ENCODE measurements at places on chromosomes 6 and 20.

GRCh38 chr6:16762268-16762549 lies 949 bp upstream of the ATXN1 start:
- DNase-seq, result no peak

DNA sequence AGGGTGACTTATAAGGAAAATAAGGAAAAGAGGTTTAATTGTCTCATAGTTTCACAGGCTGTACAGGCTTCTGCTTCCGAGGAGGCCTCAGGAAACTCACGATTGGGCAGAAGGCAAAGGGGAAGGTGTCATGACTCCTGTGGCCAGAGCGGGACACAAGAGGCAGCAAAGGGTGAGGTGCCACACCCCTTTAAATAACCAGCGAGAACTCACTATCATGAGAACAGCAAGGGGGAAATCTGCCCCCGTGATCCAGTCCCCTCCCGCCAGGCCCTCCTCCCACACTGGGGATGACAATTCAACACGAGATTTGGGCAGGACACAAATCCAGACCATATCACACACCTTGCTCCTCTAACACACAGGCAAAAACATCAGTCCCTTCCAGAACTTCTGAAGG lies 254.0 kb downstream of the DLL1 start:
- no peak for DNase-seq

DNA sequence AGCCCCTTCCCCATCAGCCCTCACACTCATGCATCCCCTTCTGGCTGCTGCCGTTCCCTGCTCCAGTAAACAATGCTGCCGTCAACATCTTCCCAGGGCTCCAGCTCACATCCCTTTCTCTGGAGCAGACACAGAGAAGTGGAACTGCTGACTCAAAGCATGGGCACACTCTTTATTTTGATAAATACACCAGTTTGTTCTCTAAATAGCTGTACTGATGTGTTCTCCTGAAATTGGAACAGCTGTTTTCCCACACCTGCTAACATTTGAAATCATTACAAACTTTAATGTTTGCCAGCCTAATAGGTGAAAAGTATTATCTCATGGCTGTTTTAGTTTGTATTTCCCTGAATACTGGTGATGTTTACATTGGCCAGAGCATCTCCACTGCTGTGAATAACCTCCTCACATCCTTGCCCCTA lies 102.1 kb upstream of the NXT1 start:
- DNase-seq, result no peak

- no peak for DNase-seq
Measured at GRCh38 chr20:37294262-37294981, 5.0 kb downstream of the MANBAL start.

GRCh38 chr6:48985025-48985424 lies 478.0 kb downstream of the MMUT start:
- DNase-seq, result no peak

DNA sequence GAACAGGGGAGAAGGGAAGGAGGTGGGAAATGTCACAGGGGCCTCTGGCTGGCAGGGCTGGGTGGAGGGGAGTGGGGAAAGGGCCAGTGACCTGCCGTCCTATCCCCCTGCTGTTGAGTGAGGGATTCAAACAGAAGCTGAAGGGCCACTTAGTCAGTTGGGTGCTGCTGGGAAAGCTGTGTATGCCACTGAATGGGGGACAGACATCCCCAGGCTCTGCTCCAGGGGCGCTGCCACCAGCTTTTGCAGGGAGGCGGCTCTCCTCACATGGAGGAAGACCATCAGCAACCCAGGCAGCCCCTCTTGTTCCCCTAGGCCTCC lies 50.0 kb downstream of the MDGA1 start:
- DNase-seq, result no peak

DNA sequence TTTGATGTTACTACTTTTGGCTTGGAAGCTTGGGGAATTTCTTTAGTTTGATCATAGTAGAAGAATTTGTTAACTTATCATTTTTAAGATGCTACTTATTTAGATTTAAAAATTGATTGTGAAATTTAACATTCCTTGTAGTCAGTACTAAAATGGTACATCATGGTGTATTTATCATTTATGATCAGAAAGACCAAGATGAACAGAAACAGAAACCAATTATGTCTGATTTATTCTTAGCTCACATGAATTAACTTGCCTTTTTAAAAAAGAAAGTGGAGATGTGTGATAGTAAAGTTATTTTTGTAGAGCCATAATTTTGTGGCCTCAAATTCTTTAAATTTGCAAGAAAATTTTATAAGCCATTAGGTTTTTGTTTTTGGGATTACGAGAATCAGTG lies 77.6 kb downstream of the LIN28B start:
- DNase-seq, result no peak

- no peak for DNase-seq
Measured at GRCh38 chr6:90090866-90091265, 196.6 kb downstream of the GJA10 start.

- peak; percentile 62 for DNase-seq
Measured at GRCh38 chr6:158290659-158291058, 21.6 kb upstream of the TULP4 start.

GRCh38 chr6:122755901-122756300 lies 23.6 kb upstream of the FABP7 start:
- DNase-seq, result no peak

DNA sequence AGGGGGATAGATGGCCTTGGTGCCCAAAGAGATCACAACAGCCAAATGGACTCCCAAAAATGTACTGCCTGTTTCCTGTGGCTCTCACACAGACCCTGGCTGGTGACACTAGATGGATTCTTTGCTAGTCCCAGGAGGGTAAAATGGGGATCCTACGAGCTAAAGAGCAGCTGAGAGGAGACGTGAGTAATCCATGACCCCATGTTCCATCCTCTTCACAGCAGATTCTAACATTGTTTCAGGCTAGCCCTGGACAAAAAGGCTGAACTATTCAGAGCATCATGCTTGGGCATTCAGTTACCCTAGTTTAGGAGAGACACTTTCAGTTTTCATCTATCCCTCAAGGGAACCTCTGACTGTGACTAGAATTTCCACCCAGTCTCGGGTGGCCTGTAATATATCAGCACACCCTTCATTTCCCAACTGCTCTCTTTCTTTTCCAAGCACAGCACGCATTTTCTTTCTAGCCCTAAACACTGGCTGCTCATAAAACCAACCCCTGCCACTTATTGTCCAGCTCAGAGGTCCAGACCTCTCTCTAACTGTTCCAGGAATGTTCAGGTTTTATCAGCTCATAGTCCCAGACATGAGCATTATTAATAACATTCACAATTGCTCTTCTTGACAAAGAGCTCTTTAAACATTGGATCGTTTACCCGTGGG lies 48.5 kb downstream of the SLC22A1 start:
- no peak for DNase-seq

DNA sequence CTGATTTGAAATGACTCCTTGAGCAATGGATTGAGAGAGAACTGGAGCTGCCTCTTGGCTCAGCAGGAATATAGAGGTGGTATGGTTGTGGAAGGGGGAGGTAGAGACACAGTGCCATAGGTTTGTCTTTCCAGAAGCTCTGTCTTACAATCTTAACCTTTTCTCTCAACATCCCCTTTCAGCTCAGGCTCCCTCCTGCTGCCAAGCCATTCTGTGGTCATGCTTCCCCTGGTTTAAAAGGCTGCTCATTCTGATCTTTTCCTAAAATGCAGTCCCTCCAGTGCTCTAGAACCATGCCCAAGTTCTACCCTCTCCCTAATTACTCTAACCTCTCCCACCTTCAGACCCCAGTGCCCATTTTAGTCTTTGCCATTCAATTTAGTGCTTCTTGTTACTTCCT lies 517.9 kb upstream of the MARCKS start:
- DNase-seq, result no peak

DNA sequence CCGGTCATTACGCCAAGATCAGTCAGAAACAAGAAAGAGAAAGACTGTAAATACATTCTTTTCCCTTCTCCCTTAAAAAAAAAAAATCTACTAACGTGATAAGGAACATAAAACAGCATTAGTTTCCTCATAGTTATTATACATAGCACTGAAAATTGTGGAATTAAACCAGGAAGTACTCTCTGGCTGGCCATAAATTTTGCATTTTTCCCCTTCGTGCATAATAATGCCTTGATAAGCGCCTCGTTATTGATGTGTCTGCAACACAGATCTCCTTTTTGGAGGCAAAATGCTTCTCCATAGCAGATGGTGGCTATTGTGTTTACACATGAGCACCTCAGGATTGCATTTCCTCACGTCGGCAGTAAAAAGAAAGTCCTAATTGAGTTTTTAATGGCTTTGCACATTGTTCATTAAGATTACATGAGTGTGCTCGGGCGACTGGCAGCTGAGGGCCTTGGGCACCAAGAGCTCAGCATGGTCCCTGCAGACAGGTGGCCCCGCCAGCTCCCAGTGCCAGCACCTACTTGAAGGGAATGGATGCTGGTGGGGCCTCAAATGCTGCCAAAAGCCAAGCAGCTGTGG lies 394.5 kb downstream of the PTPRT start:
- no peak for DNase-seq

DNA sequence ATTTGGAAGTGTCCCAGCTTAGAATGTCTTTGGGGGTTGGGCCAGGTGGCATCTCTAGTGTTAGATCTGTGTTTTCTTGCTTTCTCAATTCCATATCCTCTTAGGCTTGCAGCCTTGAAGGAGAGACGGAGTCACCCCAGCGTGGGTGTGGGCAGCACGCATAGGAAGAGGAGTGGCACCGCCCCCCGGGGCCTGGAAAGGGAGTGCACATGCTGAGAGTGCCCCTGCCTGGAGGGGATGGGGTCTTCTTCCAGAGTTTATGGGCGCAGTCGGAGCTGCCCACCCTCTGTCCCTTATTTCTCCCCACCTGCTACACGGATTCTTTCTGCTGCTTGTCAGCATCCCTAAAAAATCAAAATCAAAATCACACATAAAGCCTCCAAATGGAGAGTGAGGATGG lies 309.7 kb downstream of the QKI start:
- no peak for DNase-seq

GRCh38 chr6:157571269-157571668 lies 190.3 kb downstream of the ZDHHC14 start:
- DNase-seq, result no peak

All from stimulated activated CD4-positive, alpha-beta T cell treated with anti-CD3 and anti-CD28 coated beads, Interleukin-4, amount 100 ng/mL, for 4 hours (primary cell).